Stimulated activated CD8-positive, alpha-beta memory T cell treated with anti-CD3 and anti-CD28 coated beads, Interleukin-2, amount 100 ng/mL, for 48 hours (primary cell): ENCODE measurements at places on chromosomes 2 and 18.

GRCh38 chr2:130986890-130987493 is 106.3 kb downstream of the FAM168B start:
- DNase-seq: no peak

DNA sequence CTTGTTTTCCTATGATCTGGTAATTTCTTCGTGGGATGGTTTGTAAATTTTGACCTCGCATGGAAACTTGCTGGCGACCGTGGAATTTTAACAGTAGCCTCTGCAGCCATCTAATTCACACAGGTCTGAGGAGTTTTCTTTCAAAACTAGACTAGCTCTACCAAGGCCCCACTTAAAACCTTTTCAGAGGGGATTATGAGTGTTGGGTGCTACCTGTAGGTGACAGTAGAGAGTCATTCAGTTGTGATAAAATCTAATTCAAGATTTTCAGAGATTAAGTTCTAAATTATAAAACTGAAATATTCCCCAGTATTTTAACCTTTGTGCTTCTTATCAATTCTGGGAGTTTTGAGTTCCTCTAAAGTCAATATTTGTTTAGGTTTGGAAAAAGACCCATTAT is 31.0 kb downstream of the THSD7B start:
- no peak for DNase-seq

DNA sequence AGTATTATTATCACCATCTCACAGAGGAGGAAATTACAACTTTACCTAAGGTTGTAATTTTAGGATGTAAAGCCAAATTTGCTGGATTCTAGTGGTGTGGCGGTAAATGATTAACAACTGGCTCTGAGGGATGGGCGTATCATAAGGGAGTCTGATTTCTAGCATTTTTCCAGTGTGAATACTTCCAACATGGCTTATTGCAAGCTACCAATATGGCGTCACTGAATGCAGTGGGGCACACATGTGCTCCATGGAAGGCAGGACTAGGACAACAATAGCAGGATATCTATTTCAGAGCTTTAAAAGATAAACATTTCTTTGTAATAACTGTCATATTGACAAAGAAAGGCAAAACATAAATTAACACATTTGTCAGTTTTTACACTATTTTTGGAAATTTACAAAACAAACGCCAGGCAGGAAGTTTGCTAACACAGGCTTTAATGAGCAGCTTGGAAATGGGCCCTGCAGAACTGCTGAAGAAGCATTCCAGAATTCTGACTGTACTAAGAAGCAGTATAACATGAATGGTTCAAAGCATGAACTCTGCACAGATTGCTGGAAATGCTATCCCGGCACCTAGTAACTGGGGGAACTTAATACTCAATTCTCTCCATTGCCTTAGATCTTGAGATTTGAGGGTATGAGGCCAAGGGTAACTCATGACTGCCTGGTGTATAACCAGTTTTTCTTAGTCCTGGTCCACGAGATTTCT is 439.3 kb upstream of the MAP2 start:
- DNase-seq: no peak

DNA sequence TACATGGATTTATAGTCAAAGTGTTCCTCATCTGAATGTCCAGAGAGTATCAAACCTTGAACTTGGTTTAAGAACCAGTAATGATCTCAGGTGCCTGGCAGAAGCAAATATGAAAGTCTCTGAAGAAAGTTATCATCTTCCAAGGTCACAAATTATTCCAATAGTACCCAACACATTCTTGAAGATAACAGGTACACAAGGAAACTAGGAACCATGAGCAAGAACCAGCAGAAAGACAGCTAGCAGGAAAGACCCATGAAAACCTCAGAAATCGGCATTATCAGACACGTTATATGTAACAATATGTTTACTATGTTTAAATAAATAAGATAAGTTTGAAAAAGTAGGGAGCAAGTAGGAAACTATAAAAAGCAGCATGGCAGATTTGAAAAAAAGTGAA is 5.9 kb upstream of the PRKAG3 start:
- DNase-seq: no peak

GRCh38 chr2:168525020-168525419 is 68.9 kb downstream of the CERS6 start:
- DNase-seq: no peak

GRCh38 chr2:201574766-201575165 is 68.5 kb downstream of the TMEM237 start:
- no peak for DNase-seq

DNA sequence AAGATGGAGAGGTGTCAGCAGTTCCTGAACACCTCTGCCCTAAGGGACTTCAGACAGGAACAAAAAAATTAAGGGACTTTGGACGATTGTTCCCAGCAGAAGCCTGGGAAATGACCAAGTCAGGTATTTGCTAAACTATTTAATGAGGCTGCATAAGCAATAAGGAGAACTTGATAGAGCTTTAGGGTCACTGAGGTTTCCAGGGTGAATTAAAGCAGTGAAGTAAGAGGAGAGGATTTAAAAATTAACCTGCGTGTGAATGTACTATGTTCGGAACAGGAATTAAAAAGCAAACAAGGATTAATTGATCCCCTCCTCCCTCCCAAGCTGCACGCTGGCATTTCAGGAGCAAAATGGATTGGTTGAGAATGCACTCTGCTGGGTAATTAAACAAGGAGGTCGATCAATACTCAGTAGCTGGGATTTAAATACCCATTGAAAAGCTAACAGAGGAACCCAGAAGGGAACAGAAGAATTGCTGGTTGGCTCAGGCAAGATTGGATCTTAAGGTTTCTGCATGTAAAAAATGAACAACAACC is 157.2 kb downstream of the RNF152 start:
- DNase-seq: no peak

- DNase-seq: no peak
Observed at GRCh38 chr2:96965781-96966514, 20.4 kb downstream of the FAM178B start.

- DNase-seq: no peak
Observed at GRCh38 chr2:232537079-232537478, 2.4 kb upstream of the CHRNG start.

- no peak for DNase-seq
Observed at GRCh38 chr2:128291161-128291843, 27.4 kb downstream of the HS6ST1 start.

GRCh38 chr18:46750626-46751025 is 6.2 kb downstream of the ST8SIA5 start:
- no peak for DNase-seq

DNA sequence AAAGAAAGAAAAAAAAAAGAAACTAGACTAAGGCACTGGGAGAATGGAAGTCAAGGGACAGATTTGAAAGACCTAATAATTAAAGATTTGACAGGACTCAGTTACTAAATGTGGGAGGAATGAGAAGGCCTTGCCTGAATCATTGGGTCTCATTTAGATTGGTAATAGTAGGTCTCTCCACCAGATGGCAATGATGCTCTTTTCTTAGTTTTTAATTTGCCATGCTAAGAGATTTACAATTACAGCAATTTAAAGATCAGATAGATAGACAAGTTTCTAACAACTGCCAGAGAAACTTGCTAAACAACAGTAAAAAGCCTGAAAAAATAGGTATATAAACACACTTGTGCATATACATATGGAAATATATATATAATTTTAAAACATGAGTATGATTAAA is 153.0 kb downstream of the TMEM247 start:
- no peak for DNase-seq

GRCh38 chr2:67130531-67131256 is 266.4 kb upstream of the ETAA1 start:
- no peak for DNase-seq

DNA sequence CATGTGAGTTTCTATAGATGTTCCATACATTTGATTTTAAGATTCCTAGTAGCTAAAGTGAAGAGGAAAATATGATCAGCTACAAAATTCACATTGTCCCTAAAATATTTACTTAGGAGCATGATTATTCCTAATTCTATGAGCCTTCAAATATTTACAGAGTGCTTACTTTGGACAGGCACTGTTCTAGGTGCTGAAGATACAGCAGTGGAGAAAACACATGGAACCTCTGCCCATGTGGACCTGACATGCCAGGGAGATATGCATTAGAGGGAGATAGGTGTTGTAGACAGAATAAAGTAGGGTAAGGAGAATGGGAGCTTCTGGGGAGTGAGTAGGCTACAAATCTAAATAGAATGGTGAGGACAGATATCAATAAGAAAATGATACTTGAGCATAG is 62.6 kb upstream of the TACR1 start:
- no peak for DNase-seq

- DNase-seq: no peak
Observed at GRCh38 chr2:207670887-207671286, 40.6 kb upstream of the CCNYL1 start.

GRCh38 chr2:109701362-109701761 is 87.2 kb downstream of the SOWAHC start:
- DNase-seq: no peak

GRCh38 chr2:172596776-172597175 is 40.9 kb downstream of the PDK1 start:
- no peak for DNase-seq

DNA sequence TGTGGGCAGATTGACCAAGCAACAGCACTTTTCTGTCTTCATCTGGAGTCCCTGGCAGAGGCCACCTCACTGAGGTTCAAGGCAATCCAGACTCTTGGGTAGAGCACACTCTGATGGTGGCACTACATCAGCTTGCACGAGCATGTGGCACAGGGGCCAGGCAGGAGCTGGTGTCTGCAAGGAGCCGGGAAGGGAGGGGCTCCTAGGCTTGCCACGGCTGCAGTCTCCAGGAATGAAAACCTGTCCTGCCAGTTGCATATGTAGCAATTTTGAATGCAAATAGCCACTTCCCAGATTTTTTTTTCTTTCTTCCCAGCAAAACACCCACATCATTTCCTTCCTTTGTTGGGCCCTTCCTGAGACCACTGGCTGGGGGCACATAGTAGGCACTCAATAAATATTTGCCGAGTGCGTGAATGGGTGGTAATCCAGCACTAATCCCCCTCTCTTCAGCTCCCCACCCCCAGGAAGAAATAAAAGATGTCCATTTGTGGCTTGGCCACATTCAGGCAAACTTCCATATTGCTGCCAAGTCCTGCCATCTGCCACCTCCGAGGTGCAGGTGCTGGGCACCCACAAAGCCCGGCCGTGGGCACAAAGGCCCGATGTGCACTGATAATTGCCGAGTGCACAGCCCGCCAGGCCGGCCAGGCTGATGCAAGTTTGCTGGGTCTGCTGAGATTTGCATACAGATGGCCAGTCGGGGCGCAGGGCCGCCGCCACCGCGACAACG is 72.4 kb downstream of the MYCN start:
- DNase-seq: no peak

DNA sequence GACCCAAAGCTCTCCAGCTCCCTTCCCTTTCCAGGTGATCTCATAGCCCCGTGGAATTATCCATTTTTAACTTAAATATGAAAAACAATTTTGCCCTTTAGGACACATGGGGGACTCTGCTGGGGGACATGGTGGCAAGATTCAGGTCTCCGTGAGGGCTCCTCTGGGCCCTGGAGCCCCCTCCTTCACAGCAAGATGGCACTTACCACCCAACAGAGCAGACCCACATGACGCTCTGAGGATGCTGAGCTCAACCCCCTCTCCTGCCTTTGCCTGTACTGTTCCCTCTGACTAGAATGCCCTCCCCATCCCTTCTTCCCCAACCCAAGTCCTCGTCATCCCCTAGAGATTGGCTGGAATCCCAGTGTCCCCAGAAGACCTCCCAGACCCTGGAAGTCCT is 17.2 kb downstream of the TEX51 start:
- no peak for DNase-seq

GRCh38 chr18:9191658-9192256 is 55.2 kb downstream of the ANKRD12 start:
- DNase-seq: no peak

- DNase-seq: no peak
Observed at GRCh38 chr2:30915486-30915885, 108.2 kb upstream of the CAPN13 start.

- DNase-seq: no peak
Observed at GRCh38 chr2:36854241-36854640, 112.1 kb downstream of the STRN start.

- no peak for DNase-seq
Observed at GRCh38 chr2:176923205-176923604, 289.4 kb upstream of the HNRNPA3 start.

DNA sequence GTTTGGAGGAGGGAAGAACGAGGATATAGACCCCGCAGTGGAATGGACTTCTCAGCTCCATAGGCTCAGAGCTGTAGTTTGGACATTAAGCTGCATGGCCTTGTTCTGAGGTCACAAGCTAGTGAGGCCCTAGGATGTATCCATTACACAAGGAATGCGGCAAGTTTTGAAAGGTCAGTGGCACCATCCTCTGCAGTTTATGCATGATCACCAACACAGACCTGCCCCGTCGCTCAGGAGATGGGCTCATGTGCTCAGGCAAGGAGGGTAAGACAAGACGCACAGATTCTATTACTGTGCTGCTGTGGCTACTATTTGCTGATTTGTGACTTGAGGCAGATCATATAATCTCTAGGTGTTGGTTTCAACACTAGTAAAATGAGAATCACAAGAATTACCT is 110.9 kb downstream of the FAM161A start:
- DNase-seq: no peak
